DND-41 (cell line): ENCODE measurements at places on chromosomes 12 and 14.

- no peak overlapping the region for H3K27ac ChIP-seq
- no peak for DNase-seq
- peaks cover 8% of the 10 kb centered on the region for H3K4me1 ChIP-seq
- H3K36me3 ChIP-seq = no peaks in the 10 kb centered on the region
- no peak overlapping the region for H3K4me3 ChIP-seq
Observed at GRCh38 chr12:48901278-48901677, 24.0 kb downstream of the FKBP11 start.

- peaks cover 33% of the 10 kb centered on the region for H3K36me3 ChIP-seq
- no peaks in the 10 kb centered on the region for H3K27me3 ChIP-seq
- no peak overlapping the region for H3K27ac ChIP-seq
- H3K4me1 ChIP-seq = no peaks in the 10 kb centered on the region
Observed at GRCh38 chr12:26416550-26416949, 221.2 kb downstream of the SSPN start.

GRCh38 chr14:95979339-95980042, 59.7 kb upstream of the C14orf132 start:
- H3K27me3 ChIP-seq = peaks cover 10% of the 10 kb centered on the region
- no peak overlapping the region for H3K27ac ChIP-seq
- H3K4me3 ChIP-seq = no peak overlapping the region
- no peaks in the 10 kb centered on the region for H3K36me3 ChIP-seq

- no peaks in the 10 kb centered on the region for H3K36me3 ChIP-seq
- H3K27me3 ChIP-seq = peaks cover 3% of the 10 kb centered on the region
- DNase-seq = no peak
- H3K4me1 ChIP-seq = no peaks in the 10 kb centered on the region
- H3K4me3 ChIP-seq = no peak overlapping the region
- no peak overlapping the region for H3K27ac ChIP-seq
Observed at GRCh38 chr12:110093631-110094311, 30.4 kb upstream of the IFT81 start.

- DNase-seq = no peak
- H3K4me3 ChIP-seq = no peak overlapping the region
- H3K27me3 ChIP-seq = peaks cover 20% of the 10 kb centered on the region
- no peak overlapping the region for H3K27ac ChIP-seq
- no peaks in the 10 kb centered on the region for H3K36me3 ChIP-seq
- no peaks in the 10 kb centered on the region for H3K4me1 ChIP-seq
Observed at GRCh38 chr12:2149091-2149490, 96.3 kb downstream of the CACNA1C start.

DNA sequence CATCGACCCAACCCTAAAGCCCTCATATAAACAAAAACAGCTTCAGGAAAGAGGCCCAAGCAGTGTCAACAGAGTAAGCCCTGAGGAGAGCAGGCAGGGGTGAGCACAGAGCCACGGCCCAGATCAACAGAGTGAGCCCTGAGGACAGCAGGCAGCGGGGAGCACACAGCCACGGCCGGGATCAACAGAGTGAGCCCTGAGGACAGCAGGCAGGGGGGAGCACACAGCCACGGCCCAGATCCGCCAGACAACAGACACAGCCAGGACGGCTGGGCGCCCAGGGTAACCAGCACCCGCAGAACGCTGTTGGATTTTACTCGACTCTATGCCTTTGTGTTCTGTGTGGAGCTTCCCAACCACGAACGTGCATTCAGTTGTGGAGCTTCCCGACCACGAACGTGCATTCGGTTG, 15.0 kb downstream of the CCDC85C start:
- no peaks in the 10 kb centered on the region for H3K36me3 ChIP-seq
- H3K27ac ChIP-seq = peak overlapping the region; percentile 37; the same call in 1 of the 2 replicates
- DNase-seq = peak; percentile 51
- peaks cover 19% of the 10 kb centered on the region for H3K4me1 ChIP-seq

GRCh38 chr14:83757916-83758315, 1772.0 kb upstream of the FLRT2 start:
- DNase-seq = no peak
- H3K27ac ChIP-seq = no peak overlapping the region
- H3K27me3 ChIP-seq = no peaks in the 10 kb centered on the region
- no peak overlapping the region for H3K4me3 ChIP-seq
- H3K36me3 ChIP-seq = no peaks in the 10 kb centered on the region

- no peak overlapping the region for H3K4me3 ChIP-seq
- H3K27me3 ChIP-seq = no peaks in the 10 kb centered on the region
- H3K4me1 ChIP-seq = no peaks in the 10 kb centered on the region
- no peak for DNase-seq
- no peaks in the 10 kb centered on the region for H3K36me3 ChIP-seq
Observed at GRCh38 chr12:42483521-42483790, 106.1 kb downstream of the PRICKLE1 start.

GRCh38 chr12:81086342-81086741, 8.5 kb downstream of the ACSS3 start:
- no peaks in the 10 kb centered on the region for H3K36me3 ChIP-seq
- H3K4me1 ChIP-seq = no peaks in the 10 kb centered on the region
- H3K4me3 ChIP-seq = no peak overlapping the region
- no peak overlapping the region for H3K27ac ChIP-seq

DNA sequence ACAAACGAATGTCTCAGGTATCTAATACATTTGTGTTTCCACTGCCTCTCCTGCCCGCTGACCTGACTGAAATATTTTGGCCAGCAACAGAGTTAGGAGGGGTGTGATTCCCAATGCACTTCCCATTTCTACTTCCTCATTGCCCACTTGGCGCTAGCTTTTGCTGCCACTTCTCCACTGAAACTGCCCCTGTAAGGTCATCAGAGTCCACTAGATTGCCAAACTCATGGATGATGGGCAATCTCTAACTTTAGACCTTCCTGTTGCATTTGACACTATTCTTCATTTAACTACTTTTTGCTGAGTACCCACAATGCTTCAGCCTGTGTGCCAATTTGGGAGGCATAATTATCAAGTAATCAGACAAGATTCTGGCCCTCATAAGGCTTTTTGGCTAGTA, 40.8 kb downstream of the GPR65 start:
- H3K27me3 ChIP-seq = no peaks in the 10 kb centered on the region
- H3K4me3 ChIP-seq = no peak overlapping the region
- no peak for DNase-seq
- no peaks in the 10 kb centered on the region for H3K4me1 ChIP-seq
- no peak overlapping the region for H3K27ac ChIP-seq
- H3K36me3 ChIP-seq = no peaks in the 10 kb centered on the region

DNA sequence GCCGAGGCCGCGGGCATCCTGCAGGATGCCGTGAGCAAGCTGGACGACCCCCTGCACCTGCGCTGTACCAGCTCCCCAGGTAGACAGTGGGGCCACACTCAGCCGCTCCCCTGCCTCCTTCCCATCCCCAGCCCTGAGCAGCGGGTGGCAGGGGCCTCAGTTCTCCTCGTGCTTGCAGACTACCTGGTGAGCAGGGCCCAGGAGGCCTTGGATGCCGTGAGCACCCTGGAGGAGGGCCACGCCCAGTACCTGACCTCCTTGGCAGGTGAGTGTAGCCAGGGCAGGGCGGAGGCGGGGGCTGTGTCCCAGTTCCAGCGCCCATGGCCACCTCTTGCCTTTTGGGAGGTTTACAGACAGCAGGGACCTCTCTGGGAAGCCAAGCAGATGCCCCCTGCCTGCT, 22.9 kb downstream of the HIP1R start:
- DNase-seq = no peak
- H3K27ac ChIP-seq = no peak overlapping the region
- no peaks in the 10 kb centered on the region for H3K4me1 ChIP-seq
- H3K27me3 ChIP-seq = no peaks in the 10 kb centered on the region
- peaks cover 33% of the 10 kb centered on the region for H3K36me3 ChIP-seq

GRCh38 chr14:89564989-89565388, 148.0 kb upstream of the FOXN3 start:
- 0 out of 2 replicates have a peak overlapping the region, but pooled peaks have one; percentile 24 for H3K27ac ChIP-seq
- H3K36me3 ChIP-seq = no peaks in the 10 kb centered on the region
- no peaks in the 10 kb centered on the region for H3K27me3 ChIP-seq

GRCh38 chr12:80200414-80200813, 101.1 kb downstream of the OTOGL start:
- no peaks in the 10 kb centered on the region for H3K36me3 ChIP-seq
- no peak overlapping the region for H3K4me3 ChIP-seq
- H3K4me1 ChIP-seq = no peaks in the 10 kb centered on the region
- no peak overlapping the region for H3K27ac ChIP-seq

- DNase-seq = no peak
- H3K36me3 ChIP-seq = no peaks in the 10 kb centered on the region
Observed at GRCh38 chr12:92756898-92757596, 54.3 kb downstream of the PLEKHG7 start.

GRCh38 chr14:72810201-72810600, 83.7 kb downstream of the DPF3 start:
- no peaks in the 10 kb centered on the region for H3K4me1 ChIP-seq
- H3K27me3 ChIP-seq = no peaks in the 10 kb centered on the region
- no peak overlapping the region for H3K4me3 ChIP-seq
- no peaks in the 10 kb centered on the region for H3K36me3 ChIP-seq
- no peak overlapping the region for H3K27ac ChIP-seq

GRCh38 chr14:69749956-69750355, 17.0 kb upstream of the SRSF5 start:
- no peak for DNase-seq
- H3K27me3 ChIP-seq = no peaks in the 10 kb centered on the region
- no peak overlapping the region for H3K27ac ChIP-seq

GRCh38 chr14:103169954-103170353, 46.7 kb downstream of the TNFAIP2 start:
- no peak overlapping the region for H3K27ac ChIP-seq
- no peak overlapping the region for H3K4me3 ChIP-seq

GRCh38 chr12:101759396-101760047, 20.3 kb upstream of the SYCP3 start:
- no peak overlapping the region for H3K4me3 ChIP-seq
- H3K27me3 ChIP-seq = no peaks in the 10 kb centered on the region
- H3K4me1 ChIP-seq = no peaks in the 10 kb centered on the region
- DNase-seq = no peak

- no peaks in the 10 kb centered on the region for H3K36me3 ChIP-seq
- no peaks in the 10 kb centered on the region for H3K27me3 ChIP-seq
- H3K4me1 ChIP-seq = peaks cover 19% of the 10 kb centered on the region
Observed at GRCh38 chr12:92551853-92552397, 150.9 kb upstream of the PLEKHG7 start.

DNA sequence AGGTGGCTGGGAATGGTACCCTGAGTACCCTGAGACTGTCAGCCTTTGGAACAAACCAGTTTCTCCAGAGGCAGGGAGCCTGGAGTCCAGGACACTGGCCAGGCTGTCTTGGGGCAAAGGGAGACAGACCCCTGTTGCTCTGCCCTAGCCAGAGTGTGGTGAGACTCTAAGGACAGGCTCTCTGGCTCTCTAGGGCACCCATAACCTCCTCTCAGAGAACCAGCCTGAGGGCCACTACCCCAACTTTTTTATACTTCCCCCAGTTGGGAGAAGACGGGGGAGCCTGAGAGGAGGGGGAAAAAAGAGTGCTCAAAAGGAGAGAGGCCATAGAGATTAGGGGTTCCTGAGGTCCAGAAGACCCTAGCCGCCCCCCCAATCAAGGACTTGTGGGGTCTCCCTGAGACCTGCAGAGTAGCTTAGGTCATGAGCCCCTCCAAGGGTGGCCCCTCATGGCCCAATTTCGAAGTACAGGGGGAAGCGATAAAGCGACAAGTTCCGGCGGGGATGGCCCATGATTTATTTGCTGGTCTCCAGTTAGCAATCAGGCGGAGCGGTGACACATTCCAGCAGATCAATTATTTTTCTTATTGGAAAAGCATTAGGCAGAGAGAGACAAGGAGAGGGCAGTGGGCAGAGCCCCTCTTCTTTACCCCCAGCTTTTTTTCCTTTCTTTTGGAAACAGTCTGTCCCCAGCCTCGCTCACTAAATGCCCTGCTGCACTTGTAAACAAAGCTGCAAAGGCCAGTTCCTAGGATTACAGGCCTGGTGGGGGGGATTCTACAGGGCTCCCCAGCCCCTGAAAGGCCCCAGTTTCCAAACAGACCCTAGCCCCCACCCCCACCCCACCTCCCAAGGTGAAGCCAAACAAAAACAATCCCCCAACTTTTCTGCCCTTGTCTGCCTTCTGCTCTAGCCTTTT, 1.5 kb downstream of the HOXC8 start:
- DNase-seq = no peak
- no peaks in the 10 kb centered on the region for H3K36me3 ChIP-seq
- H3K4me1 ChIP-seq = peaks cover 8% of the 10 kb centered on the region
- peaks cover 80% of the 10 kb centered on the region for H3K27me3 ChIP-seq

- peaks cover 4% of the 10 kb centered on the region for H3K27me3 ChIP-seq
- no peak overlapping the region for H3K27ac ChIP-seq
- H3K36me3 ChIP-seq = no peaks in the 10 kb centered on the region
- H3K4me1 ChIP-seq = no peaks in the 10 kb centered on the region
Observed at GRCh38 chr14:104361101-104361591, 218.4 kb upstream of the C14orf180 start.

DNA sequence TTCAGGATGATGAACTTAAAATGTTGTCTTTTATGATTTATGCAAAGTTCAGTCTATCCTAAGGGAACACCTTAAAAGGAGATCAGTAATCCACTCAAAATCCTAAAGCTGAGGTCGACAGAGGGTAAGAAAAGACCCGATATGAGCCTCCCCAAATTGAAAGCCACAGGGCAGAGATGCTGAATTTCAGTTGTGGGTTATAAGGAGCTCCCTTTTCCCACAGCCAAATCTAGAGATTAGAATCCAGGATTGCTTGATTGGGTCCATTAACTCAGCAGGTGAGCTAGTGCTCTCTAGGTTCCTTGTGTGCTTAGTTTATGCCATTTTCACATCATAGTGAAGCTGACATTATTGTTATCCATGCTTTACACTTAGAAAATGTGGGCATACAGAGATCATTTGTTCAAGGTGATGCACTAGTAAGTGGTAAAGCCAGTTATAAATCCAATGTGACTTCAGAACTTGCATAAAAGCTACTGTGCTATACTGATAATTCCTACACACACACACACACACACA, 417.5 kb downstream of the TMEM117 start:
- no peak for DNase-seq
- no peaks in the 10 kb centered on the region for H3K36me3 ChIP-seq
- H3K4me1 ChIP-seq = no peaks in the 10 kb centered on the region
- H3K27me3 ChIP-seq = no peaks in the 10 kb centered on the region
- H3K27ac ChIP-seq = no peak overlapping the region

DNA sequence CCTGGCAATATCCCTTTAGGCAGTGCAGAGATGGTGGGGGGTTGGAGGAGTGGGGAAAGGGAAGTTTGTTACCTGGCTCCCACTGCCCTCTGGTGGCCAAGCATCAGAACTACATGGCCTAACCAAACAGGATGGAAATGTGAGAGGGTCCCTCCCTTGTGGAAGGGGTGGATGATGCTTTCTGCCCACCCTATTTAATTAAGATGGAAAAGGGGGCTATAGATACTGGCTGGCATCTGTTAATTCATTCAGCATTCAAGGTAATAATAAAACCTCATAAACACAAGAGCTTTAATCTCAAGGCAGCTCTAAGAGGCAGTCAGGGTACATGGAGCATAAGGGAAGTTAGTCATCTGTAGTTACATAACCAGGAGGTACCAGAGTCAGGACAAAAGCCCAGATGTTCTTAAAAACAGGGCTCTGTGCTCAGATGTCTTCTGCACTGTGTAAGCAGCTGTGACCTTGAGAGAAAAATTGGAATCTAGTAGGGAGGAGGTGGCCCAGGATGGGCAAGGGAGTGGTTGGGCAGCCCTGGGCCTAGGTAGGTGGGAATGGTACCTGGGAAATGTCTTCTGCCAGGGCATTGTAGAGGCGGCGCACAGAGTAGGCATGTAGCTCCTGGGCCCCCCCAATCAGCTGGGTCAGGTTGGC, 4.6 kb downstream of the AP1G2 start:
- peaks cover 87% of the 10 kb centered on the region for H3K36me3 ChIP-seq
- H3K27ac ChIP-seq = no peak overlapping the region
- H3K4me3 ChIP-seq = no peak overlapping the region
- no peaks in the 10 kb centered on the region for H3K27me3 ChIP-seq
- peak; percentile 71 for DNase-seq
- H3K4me1 ChIP-seq = peaks cover 25% of the 10 kb centered on the region
